ENCODE measurements at places on chromosomes 12 and 14.

DNA sequence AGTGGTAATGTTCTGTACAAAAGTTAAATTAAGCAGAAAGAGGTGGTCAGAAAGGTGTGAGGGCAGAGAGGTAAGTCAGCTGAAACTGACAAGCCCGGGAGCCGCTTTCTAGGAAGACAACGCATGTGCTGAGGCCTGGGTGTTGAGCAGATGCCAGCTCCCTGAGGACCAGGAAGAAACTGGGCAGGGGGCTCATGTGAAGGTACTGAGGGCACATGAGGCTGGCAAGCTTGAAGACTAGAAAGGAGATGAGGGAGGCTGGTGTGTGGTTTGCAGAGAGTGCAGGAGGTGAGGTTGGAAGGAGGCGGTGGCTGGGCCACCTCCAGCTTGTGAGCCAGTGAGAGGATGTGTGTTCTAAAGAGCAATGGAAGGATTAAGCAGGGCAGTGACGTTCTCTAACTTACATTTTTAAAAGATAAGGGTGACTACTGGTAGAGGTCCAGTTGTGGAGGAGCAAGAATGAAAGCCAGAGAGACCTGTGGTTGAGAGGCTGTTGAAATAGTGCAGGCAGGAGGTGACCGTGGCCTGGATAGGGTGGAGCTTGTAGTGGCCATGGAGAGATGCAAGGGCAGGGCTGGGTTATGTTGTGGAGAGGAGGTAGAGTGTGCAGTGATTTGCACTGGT, 29.1 kb downstream of the ZNF664 start:
- DNase-seq: no peak

DNA sequence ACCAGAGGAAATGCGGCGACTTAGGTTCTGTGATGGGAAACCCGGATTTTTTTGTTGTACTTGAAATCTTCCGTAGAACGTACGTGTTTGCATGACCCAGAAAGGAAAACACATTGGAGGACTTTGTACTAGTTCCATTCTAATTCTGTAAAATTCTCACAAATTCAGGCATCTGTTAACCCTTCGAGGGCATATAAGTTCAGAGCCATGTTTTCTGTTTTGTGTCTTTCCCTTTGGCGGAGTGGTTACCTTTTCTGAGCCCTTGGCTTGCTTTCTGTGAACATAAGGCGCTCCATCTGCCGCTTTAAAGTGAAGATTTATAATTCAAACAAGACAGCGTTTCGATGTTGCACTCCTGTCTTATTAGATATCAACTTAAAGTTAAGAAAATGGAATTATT, 34.2 kb downstream of the BICD1 start:
- no peak for DNase-seq

DNA sequence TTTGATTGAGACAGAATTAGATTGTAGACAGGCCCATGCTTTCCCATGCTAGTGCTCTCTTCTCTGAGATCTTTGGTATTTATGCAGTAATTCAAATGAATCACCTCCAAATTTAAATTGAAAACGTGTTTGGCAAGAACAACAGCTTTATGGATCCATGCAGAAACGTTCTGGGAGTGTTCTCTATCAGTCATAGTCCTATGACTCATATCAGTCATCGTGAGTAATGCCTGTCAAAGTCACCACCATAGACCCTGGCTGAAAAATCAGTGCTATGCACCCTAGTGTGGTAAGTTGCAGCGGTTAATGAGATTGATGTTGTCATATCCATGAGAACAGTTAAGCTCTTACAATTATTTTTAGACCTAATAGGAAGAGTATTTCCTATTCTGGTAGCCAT, 90.1 kb upstream of the FOXG1 start:
- no peak for DNase-seq

DNA sequence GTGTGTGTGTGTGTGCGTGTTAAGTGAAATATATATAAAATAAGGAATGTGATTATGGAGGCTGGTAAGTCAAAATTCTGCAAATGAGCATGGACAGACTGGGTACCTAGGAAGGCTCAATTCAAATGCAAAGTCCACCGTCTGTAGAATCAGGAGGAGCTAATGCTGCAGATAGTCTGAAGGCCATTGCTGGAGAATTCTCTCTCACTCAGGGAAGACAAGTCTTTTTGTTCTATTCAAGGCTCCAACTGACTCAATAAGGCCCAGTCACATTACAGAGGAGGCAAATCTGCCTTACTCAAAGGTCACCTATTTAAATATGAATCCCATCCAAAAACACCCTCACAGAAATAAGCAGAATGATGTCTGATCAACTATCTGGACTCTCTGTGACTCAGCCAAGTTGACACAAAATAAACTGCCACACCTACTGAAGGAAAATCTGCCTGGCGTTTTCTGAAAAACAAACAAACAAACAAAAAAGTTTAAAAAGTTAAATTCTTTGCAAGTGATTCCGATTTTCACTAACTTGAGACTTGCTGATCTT, 684 bp upstream of the KLRF2 start:
- no peak for DNase-seq

All from stimulated activated CD8-positive, alpha-beta memory T cell treated with anti-CD3 and anti-CD28 coated beads, Interleukin-15, amount 100 ng/mL, for 4 hours (primary cell).